Mammary epithelial cell (primary cell): ENCODE measurements at places on chromosomes 3 and 15.

DNA sequence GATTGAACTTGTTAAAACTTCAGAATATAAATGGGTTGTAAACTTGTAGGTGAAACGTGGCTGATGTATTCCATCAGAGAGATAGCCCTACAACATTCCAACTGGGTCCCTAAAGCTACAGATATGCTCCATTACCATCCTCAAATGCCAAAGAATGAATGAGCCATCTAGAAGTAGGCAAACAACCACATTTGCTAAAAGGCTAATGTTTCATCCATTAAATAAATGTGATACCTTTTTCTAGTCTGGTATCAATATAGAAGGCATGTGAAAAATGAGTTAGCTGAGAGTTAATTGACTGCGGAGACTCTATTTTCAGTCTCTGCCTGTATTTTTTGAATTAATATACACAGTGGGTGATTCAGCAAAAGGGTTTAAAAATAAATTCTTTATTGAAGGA lies 203.8 kb downstream of the RBMS3 start:
- no peak for DNase-seq

DNA sequence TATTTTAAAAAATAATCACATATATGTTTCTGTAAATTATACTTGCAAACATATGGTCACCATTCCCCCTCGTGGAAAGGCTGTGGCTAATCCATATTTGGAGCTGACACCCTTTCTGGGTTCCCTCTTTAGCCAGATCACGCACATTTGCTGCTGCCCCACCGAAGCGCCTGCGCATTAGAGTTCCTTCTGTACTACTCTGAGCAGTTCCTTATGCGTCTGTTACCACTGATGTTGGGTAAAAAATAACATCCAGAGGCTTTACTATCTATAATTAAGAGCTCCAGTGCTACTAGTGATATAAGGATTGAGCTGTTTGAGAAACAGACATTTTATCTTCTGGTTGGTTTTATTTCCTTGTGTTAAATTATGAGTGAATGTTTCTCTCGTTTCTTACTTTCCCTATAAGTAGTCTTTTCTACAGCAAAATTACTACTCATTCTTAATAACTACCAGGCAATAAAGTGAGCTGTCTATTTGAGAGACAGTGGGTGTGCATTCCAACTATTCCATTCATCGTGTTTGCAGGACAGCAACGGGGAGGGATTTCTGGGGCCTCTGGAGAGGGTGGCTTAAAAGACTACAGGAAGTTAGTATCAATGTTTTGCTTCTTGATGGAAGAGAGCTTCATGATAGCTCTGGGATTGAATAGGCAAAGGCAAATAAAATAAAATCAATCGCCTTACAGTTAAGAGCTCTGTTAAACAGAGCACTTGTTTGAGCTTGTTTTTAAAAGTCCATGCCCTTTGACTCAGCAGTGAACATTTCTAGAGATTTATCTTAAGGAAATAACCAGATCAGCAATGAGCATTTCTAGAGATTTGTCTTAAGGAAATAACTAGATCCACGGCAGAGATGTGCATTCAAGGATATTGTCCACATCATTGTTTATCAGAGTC lies 245.2 kb downstream of the CD47 start:
- peak; percentile 9 for DNase-seq

DNA sequence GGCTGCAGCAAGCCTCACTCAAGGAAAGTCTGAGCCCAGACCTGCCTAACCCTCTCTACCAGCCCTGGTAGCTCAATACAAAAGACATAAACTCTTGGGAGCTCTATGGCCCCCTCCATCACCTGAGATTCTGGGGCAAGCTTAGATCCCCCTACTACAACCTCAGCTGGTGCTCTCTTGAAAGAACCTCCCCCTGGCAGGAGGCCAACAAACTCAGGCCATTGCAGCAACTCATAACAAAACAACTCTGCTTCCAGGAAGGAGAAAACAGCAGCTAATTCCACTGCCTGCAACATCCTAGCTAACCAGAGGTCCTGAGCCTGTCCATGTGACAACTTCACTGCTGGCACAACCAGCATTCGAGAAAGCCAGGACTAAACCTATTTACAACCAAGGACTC lies 169.2 kb downstream of the ROBO1 start:
- DNase-seq: no peak

GRCh38 chr3:25281041-25281731 lies 146.9 kb upstream of the RARB start:
- DNase-seq: no peak

DNA sequence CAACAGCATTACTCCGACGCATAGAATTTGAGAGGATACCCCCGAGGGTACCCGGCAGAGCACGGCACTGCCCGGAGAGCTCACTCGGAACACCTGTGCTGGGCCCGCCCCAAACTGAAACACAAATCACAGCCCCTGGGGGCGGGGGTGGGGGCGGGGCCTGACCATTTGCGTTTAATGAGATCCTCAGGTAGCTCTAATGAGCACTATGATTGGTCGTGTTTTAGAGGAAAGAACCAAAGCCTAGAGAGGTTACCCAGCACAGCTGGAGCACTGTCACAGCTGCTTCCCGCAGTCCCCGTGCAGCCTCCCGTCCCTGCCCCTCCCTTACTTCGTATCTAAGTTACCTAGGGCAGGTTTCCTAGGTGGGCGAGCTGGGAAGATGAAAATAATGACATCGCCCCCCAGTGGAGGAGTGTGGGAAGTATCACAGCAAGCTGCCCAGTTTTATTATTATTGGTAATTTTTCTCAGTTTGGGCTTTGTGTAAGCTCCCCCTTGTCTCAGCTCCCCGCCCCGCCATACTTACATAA lies 187.1 kb downstream of the PDE8A start:
- DNase-seq: peak; percentile 71

GRCh38 chr3:132519914-132520313 lies 77.2 kb upstream of the ACKR4 start:
- DNase-seq: no peak

- no peak for DNase-seq
These were observed 73.5 kb downstream of the TBL1XR1 start for GRCh38 chr3:177123822-177124221.

- DNase-seq: no peak
These were observed 25.0 kb downstream of the TMPRSS7 start for GRCh38 chr3:112059497-112059896.

- no peak for DNase-seq
These were observed 88.4 kb upstream of the GALNT15 start for GRCh38 chr3:16085884-16086608.

DNA sequence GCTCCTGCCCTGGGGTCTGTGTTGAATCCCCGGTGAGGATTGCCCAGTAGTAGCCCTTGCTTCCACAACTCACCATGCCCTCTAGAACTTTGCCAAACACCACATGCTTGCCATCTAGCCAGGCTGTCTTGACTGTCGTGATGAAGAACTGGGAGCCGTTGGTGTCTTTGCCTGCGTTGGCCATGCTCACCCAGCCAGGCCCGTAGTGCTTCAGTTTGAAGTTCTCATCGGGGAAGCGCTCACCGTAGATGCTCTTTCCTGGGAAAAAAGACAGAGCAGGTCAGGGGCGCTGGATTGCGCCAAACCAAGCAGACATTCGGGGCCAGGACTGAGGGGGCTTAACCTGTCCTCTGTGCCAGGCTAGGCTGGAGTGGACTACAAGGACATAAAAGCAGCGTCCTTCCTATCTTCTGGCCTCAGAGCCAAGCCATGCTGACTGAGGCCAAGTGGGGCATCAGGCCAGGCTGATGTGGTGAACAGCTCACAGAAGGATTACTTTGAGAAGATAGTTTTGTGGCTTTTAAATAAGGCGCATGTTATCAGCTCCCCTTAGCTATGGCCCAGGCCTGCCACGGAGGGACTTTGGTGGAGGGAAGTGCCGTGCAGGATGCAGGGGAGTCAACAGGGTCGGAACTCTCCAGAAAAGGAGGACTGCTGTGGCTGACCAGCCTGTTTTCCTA lies 5.3 kb downstream of the SNX22 start:
- DNase-seq: no peak

DNA sequence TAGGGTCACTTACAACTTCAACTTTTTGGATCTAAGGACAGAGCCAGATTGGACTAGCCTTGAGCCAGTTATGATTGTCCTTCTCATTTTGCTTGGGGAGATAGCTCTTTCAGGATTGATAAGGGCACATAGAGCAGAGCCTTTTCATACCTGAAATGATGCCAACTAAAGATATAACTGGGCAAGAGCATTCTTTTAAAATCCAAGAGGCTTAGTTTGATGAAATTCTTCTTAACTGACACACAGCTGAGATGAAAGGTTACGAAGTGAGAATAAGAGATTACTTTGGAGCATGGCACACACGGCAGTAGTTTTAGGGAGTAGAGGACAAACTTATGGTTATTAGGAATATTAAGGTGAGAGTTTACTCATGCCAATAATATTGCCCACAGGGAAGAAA lies 12.7 kb downstream of the CD200 start:
- DNase-seq: no peak

- no peak for DNase-seq
These were observed 14.8 kb downstream of the PXYLP1 start for GRCh38 chr3:141246224-141246957.

DNA sequence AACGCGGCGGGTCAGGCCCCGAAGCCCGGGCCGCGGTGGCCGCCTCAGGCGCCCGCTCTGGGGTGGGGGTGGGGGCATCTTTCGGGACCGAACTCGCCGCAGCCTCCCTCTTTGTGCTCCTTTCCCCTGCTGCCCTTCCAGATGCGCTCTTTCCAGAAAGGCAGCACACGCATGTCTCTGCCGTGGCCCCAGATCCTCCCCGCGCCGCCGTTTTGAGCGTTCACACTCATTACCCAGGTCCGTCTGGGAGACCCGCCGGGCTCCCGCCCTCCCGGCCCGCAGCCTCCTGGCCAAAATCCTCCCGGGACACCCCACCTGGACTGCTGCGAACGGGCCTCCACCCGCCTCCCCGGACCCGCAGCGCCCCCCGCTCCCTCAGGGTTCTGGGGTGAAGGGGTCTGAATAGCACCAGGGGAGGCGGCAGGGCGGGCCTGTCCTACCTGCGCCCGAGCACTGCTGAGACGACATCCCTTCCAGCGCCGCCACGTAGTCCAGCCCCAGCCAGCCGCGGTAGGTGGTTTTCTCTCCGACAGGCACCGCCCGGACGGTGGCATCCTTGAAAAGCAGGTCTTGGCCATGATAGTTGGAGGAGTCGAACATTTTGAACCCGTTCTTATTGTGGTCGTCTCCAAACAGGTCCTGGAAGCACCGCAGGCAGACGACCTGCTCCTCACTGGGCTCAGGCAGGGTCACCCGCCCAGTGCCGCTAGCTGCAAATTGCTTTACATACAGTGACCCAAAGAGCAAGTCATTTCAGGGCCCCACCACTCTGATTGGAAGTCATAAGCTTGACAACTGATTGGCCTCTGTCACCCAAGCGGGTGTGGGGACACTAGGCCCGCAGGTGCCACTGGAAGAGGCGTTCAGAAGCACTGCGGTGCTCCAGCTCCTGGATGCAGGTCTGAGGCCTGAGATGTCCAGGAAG lies 25.9 kb downstream of the MELTF start:
- DNase-seq: no peak

DNA sequence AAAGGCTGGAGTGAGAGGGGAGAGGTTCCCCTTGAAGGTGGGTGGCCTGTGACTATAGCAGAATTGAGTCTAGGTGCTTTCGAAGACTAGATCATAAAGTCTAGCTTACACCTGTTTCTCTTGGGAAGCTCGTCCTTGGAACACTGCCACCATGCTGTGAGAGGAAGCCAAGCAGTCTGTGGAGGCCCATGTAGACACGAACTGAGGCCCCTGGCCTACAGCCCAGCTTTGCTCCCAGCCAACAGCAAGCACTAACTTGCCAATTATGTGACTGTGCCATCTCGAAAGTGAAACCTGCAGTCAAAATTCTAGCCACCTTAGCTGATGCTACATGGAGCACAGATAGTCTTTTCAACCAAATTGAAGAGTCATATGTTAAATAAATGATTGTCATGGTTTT lies 190.5 kb upstream of the NECTIN3 start:
- DNase-seq: peak; percentile 79
